ENCODE measurements at places on chromosomes 3 and 15.

DNA sequence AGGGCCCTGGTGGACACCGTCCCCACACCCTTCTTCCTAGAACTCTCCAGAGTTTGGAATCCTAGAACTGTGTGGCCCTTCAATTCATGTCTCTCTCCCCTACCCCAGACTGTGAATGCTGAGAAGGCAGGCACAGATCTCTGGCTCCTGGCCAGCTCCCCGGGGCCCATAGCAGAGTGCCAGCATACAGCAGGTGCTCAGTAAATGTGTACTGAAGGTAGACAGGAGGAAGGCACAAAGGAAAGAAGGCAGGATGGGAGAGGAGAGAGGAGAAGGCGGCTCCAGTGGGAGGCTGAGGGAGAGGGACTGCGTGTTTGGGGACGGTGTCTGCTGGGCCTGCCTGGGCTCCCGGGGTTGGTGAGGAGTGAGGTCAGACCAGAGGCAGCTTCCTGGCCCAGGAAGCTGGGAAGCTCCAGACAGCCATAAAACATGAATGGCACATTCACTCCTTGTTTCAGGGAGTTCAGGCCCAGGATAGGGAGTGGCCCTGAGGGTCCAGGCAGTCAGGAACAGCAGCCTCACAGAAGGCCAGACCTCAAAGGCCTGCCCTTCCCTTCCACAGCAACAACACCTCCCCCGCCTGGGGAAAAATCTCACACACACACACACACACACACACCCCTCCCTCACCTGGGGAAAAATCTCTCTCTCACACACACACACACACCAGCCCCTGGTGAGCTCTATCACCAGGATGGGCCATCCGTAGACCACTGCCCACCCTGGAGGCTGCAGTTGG, 137.1 kb upstream of the PRR20G start:
- no peak for DNase-seq

GRCh38 chr15:65845826-65846519, 23.3 kb upstream of the RAB11A start:
- no peak for DNase-seq

GRCh38 chr3:106172780-106173179, 304.0 kb upstream of the CBLB start:
- peak; percentile 36 for DNase-seq

- no peak for DNase-seq
Measured at GRCh38 chr3:147654827-147655226, 245.7 kb downstream of the ZIC1 start.

DNA sequence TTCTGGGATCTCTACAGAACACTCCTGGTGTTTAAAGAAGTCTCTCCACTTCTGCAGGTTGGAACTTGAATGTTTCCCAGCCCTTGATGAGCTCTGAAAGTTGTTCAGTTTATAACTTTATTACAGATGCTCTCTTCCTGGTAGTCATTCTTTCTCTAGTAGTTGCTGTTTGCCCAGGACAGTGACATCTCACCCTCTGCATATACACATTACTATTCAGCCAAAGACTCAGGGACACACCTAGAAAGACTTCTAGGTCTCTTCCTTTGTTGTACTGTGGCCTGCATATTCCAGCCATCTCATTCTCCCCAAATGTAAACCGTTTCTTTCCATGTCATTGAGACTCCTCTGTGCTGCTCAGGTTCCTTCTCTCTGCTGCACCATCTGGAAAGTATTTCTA, 76.7 kb downstream of the MITF start:
- DNase-seq: no peak

GRCh38 chr3:115323380-115323779, 176.3 kb upstream of the ZBTB20 start:
- DNase-seq: no peak

DNA sequence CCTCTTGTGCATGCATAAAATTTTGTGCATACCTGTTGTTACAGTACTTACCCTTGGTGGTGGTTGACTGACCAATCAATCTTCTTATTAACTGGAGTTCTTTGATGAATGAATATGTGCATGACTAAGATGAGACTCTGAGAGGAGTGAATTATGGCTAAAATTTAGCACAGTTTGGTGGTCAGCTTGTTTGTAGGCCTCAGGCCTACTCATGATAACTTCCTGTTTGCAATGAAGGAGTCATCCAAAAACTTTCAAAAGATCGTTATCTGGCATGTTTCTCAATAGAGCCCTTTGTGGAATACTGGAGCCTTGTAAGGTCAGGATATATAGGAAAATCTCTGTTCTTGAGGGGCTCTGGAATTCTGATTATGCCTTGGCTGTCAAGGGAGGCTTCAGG, 66.5 kb downstream of the LEKR1 start:
- no peak for DNase-seq

DNA sequence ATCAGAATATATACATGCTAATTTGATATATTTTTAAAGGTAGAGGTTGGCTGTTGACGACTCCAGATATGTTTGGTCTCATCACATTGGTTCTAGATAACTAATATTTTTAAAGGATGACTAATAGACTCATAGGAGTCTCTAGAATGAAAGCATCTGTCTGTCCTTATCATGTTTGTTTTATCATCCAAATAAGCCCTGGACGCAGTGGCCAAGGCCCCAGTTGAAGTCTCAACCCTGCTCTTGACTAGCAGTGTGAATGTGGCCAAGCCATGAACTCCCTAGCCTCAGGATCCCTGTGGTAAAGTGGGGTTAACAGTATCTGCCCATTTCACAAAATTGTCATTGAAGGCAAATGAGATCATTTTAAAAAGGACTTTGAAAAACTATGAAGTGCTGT, 53.6 kb downstream of the ABHD2 start:
- no peak for DNase-seq

DNA sequence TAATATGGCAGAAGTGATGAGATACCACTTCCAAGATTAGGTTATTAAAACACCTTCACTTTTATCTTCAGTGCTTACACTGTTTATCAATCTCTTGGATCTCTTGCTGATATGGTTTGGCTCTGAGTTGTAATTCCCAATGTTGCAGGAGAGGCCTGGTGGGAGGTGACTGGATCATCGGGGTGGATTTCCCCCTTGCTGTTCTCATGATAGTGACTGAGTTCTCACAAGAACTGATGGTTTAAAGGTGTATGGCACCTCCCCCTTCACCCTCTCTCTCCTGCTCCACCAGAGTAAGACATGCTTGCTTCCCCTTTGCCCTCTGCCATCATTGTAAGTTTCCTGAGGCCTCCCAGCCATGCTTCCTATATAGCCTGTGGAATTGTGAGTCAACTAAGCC, 11.8 kb downstream of the GOLIM4 start:
- DNase-seq: no peak

GRCh38 chr3:11539677-11540076, 104.0 kb downstream of the VGLL4 start:
- DNase-seq: no peak

DNA sequence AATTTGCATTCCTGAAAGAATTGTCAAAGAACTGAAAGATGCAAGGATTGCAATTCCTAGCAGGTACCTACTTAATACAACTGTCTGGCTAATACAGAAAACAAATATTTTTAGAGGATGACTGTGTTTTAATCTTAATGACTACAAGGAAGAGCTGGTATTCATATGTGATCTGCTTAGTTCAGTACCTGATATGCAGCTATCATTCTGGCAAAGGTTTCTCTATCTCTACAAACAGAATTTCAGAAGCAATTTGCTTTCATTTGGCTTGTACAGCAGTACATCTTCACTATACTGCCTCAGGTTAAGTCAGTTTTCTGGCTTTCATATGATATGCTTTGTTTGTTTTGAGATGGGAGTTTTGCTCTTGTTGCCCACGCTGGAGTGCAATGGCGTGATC, 51.3 kb downstream of the TBL1XR1 start:
- peak; percentile 28 for DNase-seq

- no peak for DNase-seq
Measured at GRCh38 chr15:77031376-77032050, 36.6 kb downstream of the PSTPIP1 start.

DNA sequence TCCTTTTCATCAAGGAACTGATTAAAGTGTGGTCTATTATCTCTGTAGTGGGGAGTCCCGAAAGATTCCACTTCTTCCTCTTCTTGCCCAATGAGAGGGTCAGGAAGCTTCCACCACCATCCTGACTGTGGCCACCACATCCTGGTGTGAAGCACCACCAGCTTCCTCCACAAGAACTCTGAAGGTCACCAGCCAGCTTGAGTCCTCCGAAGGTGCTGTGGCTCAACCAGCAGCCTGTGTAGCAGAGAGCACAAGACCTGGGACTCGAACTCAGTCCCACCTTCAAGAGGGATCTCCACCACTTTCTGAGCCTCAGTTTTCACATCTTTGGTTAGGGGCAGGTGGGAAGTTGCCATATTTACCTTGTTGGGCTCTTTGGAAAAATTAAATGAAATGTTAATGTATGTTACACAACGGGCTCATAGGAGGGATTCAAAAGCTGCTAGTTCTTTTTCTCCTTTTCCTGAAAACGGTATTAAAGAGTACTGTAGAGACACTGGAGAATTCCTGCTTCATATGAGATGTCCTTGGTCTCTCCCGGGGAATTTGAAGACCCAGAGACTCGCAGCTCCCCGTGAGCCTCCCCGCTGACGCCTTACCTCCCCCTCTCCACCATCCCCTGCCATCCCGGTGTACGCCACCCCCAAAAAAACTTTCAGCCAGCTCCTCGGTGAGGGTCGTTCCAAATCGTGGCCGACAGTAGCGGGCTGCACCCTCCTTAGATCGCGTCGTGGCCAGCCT, 816 bp upstream of the ACAN start:
- DNase-seq: no peak

DNA sequence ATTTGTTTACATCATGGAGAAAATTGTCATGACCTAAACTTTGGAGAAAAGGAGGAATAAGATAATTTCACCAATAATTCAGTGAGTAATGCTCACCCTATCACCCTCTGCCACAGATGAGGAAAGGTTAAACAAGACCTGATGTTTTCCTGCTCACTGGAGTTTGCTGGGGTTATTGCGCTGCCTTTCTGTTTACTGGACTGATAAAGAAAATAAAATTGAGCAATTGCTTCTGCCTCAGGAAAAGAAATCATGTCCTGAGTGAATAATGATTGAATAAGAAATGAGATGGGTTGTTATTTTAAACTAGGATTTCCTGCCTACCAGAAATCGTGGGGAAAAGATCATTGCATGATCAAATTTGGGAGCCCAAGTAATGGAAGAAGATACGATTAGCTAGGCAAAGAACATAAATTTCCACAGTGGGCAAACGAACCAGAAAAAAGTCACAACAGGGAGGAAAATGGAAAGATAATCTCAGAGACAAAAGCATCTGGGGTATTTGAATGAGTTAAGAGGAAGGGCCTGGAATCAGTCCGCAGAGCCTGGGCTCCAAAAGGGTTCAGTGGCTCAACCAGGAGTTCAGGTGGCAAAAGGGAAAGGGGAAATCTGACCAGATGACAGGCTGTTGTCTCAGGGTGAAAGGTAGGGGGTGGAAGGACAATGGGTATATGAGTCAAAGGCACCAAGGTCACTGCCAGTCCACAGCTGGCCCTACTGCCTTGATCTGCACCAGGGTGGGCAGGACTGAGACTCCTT, 146.8 kb downstream of the FAM43A start:
- DNase-seq: no peak

GRCh38 chr3:150292891-150293290, 115.2 kb upstream of the TSC22D2 start:
- no peak for DNase-seq

GRCh38 chr15:56837273-56837672, 81.2 kb upstream of the TCF12 start:
- no peak for DNase-seq

- DNase-seq: no peak
Measured at GRCh38 chr3:177513815-177514610, 316.7 kb upstream of the TBL1XR1 start.

- no peak for DNase-seq
Measured at GRCh38 chr3:125386811-125387210, 11.7 kb upstream of the ZNF148 start.

GRCh38 chr3:195999896-196000295, 82.0 kb downstream of the TFRC start:
- no peak for DNase-seq

- no peak for DNase-seq
Measured at GRCh38 chr15:82854554-82854953, 45.1 kb downstream of the WHAMM start.

GRCh38 chr3:25349828-25350724, 78.0 kb upstream of the RARB start:
- DNase-seq: no peak

GRCh38 chr15:100593431-100593830, 8.6 kb downstream of the LINS1 start:
- DNase-seq: no peak

DNA sequence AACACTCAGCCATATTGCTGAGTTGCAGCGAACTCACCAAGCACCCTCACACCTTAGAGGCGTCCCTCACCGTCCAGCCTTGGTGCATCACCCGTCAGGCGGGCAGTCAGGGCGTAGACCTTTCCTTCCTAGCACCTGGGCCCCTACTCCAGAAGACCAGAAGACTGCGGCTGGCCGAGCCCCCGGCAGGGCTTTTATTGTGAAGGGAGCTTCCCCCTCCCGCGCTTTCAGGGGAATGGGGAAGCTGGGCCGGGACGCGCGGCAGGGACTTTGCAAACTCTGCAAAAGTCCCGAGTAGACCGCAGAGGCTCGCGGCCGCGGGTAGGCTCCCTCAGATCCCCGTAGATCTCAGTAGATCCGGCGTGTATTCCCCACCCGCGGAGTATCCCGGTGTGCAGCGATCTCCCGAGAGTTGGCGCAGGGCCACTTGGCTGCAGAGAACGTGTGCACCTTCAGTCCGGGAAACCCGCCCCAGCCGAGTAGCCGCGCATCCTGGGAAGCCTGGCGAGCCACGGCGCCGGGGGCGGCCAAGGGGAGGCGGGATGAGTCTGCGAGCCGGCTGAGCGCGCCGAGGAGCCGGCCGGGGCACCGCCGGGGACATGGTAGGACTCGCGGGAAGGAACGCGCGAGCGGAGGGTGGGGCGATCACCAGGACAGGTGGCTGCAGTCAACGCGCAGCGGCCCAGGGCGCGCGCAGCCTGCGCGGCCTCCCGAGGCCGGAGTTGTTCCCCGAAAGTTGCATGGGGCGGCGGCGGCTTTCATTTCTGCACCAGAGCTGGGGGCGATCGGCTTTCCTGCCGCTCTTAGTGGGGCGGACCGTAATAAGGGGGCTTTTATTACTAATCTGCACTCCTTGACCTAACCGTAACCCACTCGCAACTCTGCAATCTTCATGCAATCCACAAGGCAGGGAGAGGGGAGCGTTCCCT, at the start of gene GASK1A:
TSS of gene GASK1A (plus strand) at position 268 of the 929 bp plus-strand sequence. CDS start at position 600, 332 bp downstream.
- no peak for DNase-seq

DNA sequence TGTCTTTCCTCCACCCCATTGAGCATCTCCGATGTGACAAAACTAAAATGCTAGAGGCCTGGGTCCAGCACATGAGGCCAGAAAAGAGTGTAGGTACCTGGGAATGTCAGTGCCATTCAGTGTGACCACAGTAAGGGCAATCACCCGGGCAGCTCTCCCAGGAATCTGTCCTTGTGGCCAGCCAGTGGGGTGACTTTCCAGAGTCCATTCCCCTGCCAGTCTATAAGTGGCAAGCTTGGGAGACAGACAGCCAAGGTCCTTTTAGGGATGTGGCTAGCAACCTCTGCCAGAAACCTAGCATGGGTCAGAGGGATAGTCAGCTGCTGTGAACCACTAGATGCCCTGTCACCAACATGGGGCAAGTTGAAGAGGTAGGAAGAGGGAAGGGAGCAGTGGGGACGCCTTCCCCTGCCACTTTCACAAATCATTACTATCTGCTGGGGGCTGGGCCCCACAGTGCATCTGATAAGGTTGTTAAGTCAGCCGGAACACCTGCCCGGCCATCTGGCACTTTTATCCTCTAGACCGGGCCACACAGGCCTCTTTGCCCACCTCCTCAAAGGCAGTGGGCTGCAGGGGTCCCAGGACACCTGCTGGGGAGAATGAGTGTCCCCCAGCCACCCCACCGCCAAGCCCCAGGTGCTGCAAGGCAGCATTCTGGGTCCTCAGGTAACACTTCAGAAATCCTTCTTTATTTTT, 24.8 kb upstream of the DET1 start:
- DNase-seq: no peak
